Glomerular endothelial cell (primary cell): ENCODE measurements at places on chromosomes 11 and 22. TPM values are rescaled to one million over a fixed set of nuclear protein-coding genes. Genes with fewer than 3 reads are reported as not detected.

TSPO gene
- 682 and 1,000 TPM in 2 replicates for total RNA-seq

OTOG gene
- not detected in 2 replicates for total RNA-seq

IL10RA gene
- 0.12 and 0.78 TPM in 2 replicates for total RNA-seq

MMP27 gene
- not detected in 2 replicates for total RNA-seq

MMP10 gene
- 29.5 and 39.8 TPM in 2 replicates for total RNA-seq
